ENCODE measurements at places on chromosomes 16 and 17.

DNA sequence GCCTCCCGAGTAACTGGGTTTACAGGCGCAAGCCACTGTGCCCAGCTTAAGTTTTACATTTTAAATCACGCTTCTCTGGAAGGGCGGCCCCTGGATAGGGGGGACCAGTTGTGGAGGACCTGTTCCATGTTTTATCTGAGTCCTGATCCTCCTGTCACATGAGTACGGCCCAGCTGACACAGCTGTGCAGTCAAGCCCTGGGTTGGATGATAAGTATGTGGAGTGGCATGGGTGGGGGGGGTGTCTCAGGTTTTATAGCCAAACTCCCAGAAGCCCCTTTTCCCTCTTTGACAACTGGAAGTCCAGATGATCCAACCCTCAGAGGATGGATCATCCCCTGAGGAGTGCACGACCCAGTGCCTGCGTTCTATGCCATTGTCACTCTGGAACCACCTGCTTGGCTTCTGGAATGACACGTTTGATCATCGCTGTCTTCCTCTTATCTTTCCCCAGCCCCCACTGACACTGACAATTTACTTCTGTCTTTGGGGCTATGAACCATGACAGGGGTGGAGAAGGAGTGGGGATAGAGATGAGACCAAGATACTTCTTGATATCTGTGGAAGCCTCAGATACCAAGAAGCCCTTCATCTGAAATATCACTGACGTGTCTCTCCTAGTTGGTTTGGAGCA lies 191.2 kb downstream of the MSI2 start:
- DNase-seq: no peak

GRCh38 chr17:70055000-70055399 lies 20.0 kb upstream of the KCNJ16 start:
- DNase-seq: no peak

DNA sequence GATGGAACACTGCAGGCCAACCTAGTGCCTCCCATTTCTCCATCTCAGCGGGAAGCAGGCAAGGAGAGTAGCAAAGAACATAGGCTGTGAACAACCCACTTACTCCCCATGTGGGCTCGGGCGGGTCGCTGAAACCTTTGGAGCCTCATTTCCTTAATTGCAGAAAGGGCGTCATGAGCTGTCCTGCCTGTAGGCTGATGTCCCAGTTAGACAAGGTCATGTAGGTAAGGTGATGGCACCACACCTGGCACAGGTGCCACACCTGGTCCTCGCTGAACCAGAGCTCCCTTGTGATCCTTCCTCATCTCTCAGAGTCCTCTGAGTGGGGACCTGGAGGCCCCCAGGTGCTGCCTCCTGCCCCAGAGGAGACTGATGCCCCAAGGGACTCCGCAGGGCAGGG lies 22.9 kb downstream of the ABCC3 start:
- no peak for DNase-seq

- no peak for DNase-seq
These were observed 34.3 kb downstream of the VAT1L start for GRCh38 chr16:77822661-77823060.

GRCh38 chr16:51326131-51326856 lies 175.2 kb upstream of the SALL1 start:
- no peak for DNase-seq

GRCh38 chr16:87583453-87584131 lies 18.7 kb upstream of the JPH3 start:
- no peak for DNase-seq

GRCh38 chr16:15975172-15975571 lies 25.8 kb downstream of the ABCC1 start:
- DNase-seq: no peak

GRCh38 chr16:55471448-55472097 lies 7.4 kb upstream of the MMP2 start:
- no peak for DNase-seq
